OCI-LY7 (cell line): ENCODE measurements at places on chromosomes 7 and 10. TPM values are rescaled to one million over a fixed set of nuclear protein-coding genes. Genes with fewer than 3 reads are reported as not detected.
A peak's percentile ranks its signal among the peaks of the same experiment; 100 is the strongest.

DNA sequence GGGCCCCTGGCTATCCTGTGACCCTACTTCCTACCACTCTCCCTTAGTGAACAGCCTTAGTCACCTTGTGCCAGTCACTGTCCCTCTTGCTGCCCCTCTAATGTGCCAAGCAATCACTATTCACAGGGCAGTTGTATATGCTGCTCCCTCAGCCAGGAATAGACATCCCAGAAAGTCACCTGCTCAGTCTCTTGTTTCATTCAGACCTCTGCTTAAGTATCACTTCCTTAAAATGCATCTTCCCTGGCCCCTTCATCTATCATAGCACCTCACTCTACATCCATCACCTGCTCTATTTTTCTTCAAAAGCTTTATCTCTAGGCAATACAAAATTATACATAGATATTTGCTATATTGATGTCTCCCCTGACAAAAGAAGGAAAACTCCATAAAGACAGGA lies 328.4 kb upstream of the NFE2L3 start:
- DNase-seq, result peak; percentile 75

DNA sequence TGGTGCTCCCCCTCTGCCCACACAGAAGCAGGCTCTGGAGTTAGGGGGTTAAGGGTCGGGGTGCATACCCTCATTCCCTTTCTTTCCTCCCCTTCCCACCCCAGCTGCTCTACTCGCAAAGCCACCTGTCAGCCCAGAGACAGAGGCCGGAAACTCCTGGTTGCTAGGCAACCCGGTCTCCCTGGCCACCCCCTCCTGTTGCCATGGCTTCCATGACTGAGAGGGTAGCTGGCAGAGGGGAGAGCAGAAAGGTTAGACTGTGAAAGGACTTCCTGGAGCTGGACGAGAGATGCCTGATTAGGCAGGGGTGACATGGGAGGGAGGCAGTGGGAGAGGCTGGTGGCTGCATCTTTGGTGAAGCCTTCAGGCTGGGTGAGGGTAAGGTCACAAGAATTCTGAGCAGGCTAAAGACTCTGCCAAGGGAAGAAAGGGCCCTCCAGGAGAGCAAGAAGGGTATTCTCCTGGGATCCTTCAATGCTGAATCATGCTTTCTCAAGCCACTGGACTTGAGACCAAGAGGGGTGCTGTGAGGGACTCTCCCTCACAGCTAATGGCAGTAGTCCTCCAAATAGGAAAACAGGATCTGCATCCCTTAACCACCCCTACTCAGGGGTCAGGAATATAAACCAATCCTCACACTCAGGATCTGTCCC lies 5.4 kb downstream of the PSD start:
- peak; percentile 84 for DNase-seq

Gene EIF5AL1
- 1.5 and 1.8 TPM in 2 replicates for total RNA-seq

DNA sequence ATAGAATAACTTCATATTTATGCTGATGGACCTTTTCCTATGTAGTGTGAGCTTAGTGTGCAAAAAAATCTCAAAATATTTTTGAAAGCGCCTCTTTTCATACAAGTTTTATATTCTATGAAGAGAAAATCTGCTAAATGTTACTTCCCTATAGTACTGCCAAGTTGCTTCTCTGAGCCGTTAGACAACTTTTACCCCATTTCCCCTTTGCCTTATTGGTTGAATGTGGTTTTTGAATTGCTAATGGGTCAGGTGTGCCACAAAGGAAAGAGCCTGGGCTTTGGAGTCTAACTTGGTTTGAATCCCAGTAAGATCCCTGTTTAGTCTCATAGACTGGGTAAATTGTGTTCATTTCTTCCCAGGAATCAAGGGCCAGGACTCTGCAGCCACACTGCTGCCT lies 261.5 kb downstream of the SNX10 start:
- no peak for DNase-seq

Gene LEP
- total RNA-seq, result not detected in 2 replicates

Gene FAM13C
- total RNA-seq, result not detected in 2 replicates

- no peak for DNase-seq
These were observed 14.5 kb downstream of the PDGFA start for GRCh38 chr7:505171-505570.

DNA sequence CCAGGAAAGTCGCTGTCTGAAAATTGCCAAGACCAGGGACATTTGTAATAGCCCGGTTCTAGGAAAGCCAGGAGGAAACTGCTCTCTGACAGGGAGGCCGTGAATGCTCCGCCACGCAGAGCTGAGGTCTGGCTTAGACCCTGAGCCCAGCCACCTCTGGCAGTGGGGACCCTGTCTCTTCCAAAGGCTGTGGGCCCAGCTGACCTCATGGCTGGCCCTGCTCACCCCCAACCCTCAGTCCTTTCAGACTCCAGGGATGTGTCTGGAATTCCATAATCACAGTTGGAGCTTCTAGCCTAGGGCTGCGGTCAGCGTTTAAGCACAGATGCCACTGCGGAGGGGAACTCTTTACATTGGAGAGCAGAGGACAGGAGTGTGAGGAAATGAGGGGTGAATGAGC lies 6.6 kb upstream of the VIPR2 start:
- no peak for DNase-seq

Gene LMOD2
- not detected in 2 replicates for total RNA-seq

Gene DGKI
- total RNA-seq, result 0.46 and 0.55 TPM in 2 replicates

GRCh38 chr7:34115503-34115902 lies 210.2 kb downstream of the BMPER start:
- DNase-seq, result no peak

DNA sequence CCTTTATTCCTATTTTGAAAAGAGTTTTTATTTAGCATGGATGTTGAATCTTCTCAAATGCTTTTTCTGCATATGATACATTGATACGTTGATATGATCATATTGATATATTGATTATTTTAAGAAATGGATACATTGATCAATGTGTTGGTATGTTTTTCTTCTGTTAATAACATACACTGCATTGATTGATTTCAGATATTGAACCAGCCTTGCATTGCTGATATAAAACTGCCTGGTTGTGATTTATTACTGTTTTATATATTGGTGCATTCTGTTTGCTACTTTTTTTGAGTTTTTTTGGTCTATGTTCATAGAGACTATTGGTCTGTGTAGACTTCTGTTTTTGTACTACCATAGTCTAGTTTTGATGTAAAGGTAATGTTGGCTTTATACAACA lies 26.8 kb upstream of the RABGEF1 start:
- DNase-seq, result no peak

DNA sequence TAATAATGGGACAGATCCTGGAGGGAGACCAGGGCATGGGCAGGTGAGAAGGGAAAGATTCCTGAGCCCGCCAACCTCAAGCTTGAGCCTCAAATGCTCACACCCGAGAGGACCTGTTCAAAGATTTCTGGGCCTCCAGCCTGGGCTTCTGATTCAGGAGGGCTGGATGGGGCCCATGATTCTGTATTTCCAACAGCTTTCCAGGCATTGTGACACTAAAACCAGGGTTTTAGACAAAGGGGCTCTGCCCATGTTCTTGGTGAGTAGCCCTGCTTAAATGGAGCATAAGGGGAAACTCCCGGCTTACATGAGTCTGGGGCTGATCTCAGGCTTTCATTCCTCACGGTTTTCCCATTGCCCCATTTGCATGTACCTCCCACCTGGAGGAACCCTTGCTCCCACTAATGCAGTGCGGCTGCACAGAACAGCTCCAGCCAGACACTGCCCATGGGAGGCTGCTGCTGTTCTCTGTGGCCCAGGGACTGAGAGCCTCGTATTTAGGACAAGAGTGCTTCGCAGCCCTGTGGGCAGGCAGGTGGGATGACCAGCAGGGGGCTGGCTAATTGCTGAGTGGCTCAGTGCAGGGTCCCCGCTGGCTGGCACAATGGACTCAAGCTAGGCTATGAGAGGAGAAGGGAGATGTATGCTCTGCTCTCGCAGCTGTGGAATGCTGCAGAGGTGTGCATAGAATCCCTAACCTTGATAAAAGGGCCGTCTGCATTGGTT lies 135.3 kb upstream of the COBL start:
- DNase-seq, result no peak

Gene GRM8
- total RNA-seq, result not detected in 2 replicates

- no peak for DNase-seq
These were observed 48.2 kb upstream of the LAMB4 start for GRCh38 chr7:108178398-108178797.

Gene PDE1C
- not detected in 2 replicates for total RNA-seq

Gene KCNMA1
- total RNA-seq, result not detected in 2 replicates

- DNase-seq, result no peak
These were observed 123.1 kb downstream of the CNOT4 start for GRCh38 chr7:135386776-135387175.

DNA sequence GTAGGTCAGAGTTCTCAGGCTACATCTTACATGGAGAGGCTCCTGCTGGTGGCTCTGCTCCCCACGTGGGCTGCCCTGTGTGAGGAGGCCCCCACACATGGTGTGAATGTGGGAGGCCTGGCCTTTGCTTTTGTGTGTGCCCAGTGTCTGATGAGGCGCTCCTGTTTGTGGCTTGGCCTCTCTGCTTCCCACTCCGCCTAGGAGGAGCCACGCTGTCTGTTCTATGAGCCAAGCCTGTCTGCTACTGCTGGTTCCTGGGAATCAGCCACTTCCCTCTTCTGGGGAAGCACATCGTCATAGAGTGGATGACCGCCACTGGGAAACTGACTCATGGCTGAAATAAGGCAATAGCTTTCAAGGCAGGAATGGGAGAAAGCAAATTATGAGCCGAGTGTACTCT lies 87.1 kb downstream of the CYP26A1 start:
- DNase-seq, result no peak

Gene DGKB
- total RNA-seq, result not detected in 2 replicates

DNA sequence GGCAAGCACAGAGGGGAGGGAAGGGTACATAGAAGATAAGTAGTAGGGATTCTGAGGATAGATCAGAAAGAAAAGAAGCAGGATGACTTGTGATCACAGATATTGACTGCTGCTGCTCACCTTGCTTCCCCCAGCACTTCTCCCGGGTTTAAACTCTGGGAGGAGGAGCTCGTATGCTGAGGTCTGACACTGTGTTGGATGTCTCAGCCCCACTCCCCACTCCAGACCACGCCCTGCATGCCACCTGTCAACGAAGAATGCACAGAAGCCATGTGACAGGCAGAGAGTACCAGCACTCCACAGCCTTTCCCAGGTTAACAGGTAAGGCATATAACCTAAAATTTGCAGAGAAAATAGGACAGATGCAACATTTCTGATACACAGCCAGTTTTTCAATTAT lies 388.9 kb downstream of the TNS3 start:
- no peak for DNase-seq

Gene MMS19
- 74.8 and 90.3 TPM in 2 replicates for total RNA-seq

Gene IDI2
- total RNA-seq, result not detected in 2 replicates

DNA sequence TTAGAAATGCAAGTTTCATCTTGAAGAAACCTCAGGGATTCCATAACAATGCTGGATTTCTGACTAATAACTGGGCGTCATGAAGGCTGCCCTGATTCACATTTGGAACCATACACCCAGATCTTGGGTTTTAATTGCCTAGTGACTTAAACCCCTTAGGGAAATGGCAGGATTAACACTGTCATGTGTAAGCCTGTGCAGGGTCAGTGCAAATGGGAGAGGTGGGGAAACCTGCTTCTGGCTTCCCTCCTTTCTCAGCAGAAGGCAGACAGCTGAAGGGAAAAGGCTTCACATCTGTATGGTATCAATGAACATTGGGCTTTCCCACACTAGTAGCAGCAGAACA lies 364.2 kb downstream of the ANKRD30A start:
- no peak for DNase-seq

DNA sequence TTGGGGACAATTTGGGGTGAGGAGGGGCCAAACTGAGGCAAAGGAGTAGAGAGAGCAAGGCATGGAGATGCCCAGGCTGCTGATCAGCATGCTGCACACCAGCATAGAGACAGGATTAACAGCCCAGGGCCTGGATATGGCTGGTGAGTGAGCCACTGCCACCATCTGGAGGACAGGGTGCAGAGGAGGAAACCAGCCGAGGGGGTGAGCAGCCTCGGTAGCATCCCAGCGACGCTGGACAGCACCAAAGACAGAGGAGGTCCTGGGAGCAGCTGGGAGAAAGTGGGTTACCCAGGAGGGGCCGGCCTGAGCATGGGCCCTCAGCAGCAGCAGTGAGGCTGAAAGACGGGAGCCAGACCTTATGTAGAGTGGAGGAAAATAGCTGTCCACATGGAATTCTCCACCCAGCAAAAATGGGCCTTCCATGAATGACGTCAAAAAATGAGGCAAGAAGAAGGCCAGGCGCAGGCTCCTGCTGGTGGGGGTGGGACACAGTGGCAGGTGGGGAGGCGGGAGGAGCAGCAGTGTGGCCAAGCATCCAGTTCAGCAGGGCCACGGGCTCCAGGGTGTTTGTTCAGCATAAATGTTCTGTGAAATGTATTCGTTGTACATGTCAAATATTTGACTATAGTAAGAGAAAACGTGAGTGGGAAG lies 16.7 kb downstream of the RET start:
- no peak for DNase-seq
